ENCODE measurements at places on chromosomes 5 and 9.

- DNase-seq = no peak
Measured at GRCh38 chr5:82806513-82806912, 270.7 kb downstream of the TMEM167A start.

GRCh38 chr9:77014597-77015263 is 4.7 kb upstream of the FOXB2 start:
- DNase-seq = no peak

DNA sequence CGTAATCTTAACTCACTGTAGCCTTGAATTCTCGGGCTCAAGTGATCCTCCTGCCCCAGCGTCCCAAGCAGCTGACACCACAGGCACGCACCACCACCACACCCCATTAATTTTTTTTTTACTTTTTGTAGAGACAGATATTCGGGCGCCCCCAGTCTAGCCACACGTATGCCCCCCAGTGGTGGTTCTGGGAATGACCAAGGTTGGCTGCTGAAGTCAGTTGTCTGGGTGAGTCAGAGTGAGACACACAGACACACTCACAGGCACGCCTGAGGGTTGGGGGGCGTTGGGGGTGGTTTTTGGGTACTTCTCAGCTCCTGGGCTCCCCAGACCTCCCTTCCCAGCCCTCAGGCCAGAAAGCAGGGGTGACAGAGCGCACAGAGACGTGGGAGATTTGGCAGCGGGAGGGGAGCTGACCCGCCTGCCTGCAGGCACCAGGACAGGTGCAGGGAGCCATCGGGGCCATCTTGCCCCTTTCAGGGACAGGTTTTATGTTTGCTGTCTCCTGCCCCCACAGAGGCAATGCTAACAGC is 4.2 kb upstream of the ENTPD8 start:
- peak; percentile 84 for DNase-seq

- DNase-seq = no peak
Measured at GRCh38 chr5:122297587-122298298, 14.3 kb upstream of the SNCAIP start.

DNA sequence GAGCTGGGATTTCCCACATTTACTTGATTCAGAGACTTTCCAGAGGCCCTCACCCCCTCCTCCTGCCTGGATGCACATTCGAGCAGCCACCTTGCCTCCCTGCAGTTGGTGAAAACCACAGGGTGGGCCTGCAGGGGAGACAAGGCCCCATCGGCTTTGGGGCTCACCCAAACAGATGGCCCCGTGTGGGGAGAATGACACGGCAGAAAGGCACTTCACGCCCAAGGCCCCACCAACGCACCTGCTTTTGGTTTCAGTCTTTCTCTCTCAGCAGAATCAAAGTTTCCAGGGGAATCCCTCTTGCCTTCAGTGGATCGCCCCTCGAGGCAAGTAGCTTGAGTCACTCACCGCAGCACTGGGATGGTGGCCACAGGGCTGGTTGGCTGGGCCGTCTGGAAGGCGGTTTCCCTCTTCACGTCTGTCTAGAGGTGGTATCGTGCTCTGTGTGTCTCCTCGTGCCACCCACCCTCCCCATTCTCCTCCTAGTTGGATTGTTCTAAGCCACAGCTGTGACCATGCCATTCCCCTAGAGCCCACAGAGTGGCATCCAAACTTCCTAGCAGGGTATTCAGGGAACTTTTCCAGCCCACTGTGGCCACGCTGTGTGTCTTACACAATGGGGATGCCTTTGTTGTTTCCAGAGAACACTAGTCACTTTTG is 31.8 kb downstream of the SEC61B start:
- DNase-seq = peak; percentile 76

Data from SJCRH30 (cell line).